ENCODE measurements at places on chromosomes 3 and 15.
A peak's percentile ranks its signal among the peaks of the same experiment; 100 is the strongest.

- no peak for ATAC-seq
Measured at GRCh38 chr3:182252802-182253201, 540.5 kb upstream of the ATP11B start.

- ATAC-seq: no peak
Measured at GRCh38 chr3:151459358-151459757, 1.5 kb downstream of the IGSF10 start.

DNA sequence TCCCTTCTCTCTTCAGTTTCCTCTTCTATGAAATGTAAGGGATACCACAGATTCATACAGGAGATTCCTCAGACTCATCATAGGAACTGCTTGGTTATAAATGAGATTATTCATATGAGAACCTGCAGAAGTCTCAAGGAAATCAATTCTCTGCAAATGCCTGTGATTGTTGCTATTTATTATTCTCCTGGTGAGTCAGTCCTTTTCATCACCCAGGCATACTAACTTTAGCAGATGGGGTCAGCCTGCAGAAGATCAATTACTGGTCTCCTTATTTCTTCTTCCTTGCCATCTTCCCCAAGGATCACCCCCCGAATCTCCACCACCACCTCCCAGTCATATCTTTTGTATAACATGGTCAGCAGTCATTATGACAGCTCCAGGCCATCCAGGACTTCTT, 53.8 kb upstream of the DCP1A start:
- ATAC-seq: no peak

GRCh38 chr3:13457593-13457992, 22.5 kb upstream of the HDAC11 start:
- ATAC-seq: no peak

GRCh38 chr3:124557433-124558232, 172.6 kb upstream of the UMPS start:
- no peak for ATAC-seq

DNA sequence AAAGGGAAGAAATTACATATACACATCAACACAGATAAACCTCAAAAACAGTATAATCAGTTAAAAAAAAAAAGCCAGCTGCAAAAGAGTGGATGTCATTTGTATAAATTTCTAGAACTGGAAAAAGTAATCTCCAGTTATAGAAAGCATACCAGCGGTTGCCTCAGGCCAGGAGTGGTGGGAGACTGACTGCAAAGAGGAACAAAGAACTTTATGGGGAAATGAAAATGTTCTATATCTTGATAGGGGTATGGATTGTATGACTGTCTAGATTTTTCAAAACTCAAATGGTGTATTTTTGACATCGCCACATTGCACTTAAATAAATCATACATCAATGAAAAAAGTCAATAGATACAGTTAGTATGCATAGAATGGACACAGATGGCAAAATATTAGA, 241.6 kb downstream of the SCAPER start:
- no peak for ATAC-seq

DNA sequence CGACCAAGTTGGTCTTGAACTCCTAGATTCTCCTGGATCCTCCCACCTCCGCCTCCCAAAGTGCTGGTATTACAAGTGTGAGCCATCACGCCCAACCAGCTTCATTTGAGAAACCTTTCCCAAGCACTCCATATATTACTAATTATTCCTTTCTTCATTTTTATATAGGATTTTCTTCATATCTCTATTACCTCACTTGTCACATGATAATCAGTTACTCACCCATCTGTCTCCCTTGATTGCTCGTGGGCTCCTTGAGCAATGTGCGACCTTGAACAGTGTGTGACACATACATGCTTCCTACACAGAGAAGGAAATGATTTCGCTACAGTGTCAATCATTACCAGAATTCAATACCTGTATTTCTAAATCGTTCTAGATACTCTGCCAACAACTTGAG, 110.7 kb upstream of the C2CD4B start:
- no peak for ATAC-seq

GRCh38 chr3:148372206-148372875, 325.4 kb upstream of the AGTR1 start:
- no peak for ATAC-seq

DNA sequence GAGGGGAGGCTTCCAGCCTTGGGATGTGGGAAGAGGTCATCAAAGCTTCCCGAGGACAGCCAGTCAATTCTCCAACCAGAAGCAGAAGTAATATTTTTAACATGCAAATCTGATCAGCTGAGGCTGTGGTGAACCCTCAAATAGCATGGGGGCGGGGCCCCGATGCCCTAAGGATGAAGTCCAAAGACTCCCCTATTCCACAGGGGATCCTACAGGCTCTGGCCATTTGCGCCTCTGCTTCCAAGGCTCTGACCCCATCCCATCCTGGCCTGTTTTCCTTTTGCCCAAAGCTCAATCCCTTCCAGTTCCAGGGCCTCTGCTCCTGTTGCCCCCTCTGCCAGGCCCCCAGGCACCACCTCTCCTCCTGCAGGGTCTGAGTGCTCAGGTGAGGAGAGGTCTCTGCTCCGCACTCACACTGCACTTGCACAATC, 6.7 kb upstream of the CSK start:
- no peak for ATAC-seq

DNA sequence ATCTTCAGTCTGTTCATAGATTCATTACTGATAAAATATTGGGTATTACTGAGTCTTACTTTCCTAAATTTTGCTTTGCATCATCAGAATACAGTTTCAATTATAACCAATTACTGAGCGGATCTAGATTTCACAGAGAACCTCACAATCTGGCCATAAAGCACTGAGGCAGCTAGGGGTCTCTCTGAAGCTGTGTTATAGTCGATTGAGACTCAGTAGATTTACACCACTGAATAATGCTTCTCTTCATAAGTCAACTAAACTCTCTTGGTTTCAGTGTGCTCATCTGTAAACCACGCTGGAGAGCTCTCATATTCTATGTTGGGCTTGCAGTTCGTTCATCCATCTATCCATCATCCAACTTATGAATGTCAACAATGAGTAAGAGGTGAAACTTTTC, 180.6 kb downstream of the GREM1 start:
- no peak for ATAC-seq

DNA sequence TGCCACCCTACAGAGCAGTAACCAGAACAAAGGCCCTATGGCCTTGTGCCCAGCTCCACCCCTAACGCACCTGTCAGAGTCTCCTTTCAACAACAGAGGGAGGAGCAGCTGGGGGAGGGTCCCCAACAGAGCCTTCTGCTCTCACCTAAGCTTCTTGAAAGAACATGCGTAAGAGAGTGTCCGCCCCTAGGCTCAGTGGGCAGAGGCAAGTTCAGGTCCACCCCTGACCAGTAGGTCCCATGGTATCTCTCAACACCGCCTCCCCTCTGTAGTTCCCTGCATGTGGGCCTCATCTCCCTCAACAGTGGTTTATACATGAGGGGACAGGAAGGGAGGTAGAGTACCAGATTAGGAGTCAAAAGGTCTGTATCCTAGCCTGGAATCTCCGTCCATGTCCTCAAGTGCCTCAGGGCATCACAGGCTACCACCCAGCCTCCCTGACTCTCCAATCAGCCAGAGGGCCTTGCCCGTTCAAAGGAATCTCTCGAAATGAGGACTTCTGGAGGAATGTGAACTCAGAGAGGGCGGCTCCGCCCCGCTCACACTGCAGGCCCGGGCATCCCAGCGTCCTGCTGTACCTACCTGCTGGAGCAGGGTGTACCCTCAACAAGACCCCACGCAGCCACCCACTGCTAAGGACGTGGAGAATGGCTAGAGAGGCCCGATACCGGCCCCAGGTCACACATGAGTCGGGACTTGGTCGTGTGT, 680 bp downstream of the POC1A start:
- no peak for ATAC-seq

DNA sequence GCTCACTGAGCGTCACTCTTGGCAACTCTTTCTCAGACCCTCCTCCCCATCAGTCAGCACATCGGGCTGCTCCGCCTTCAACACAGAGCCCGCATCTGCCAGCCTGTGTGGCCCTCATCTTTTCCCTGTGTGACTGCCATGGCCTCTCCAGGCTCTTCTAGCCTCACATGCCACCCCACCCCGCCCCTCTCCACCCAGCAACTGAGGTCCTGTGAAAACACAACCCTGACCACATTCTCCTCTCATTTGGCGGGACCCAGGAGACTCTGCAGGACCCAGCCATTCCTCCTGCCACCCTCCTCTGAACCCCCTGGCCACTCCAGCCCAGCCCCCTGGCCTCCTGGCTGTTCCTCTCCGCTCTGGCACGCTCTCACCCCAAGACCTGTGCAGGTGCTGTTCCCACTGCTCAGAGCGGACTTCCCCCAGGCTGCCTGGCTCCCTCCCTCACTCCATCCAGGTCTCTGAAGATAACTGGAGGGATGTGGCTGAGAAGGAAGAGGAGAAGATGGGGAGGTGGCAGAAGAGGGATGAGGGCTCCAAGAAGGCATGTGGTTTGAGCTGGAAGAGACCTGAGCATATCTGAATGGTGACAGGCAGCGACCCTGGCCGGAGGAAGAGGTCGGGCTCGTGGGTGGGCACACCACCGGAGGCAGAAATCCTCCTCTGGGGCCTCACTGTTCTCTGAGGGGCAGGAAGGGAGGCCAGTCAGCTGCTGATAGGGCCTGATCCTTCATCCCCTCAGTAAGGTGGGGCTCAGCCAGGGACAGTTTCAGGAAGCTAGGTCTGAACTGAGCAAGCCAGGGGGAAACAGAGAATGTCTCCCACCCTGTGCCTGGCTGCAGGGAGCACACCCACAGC, 111.2 kb upstream of the RPL32 start:
- ATAC-seq: no peak

DNA sequence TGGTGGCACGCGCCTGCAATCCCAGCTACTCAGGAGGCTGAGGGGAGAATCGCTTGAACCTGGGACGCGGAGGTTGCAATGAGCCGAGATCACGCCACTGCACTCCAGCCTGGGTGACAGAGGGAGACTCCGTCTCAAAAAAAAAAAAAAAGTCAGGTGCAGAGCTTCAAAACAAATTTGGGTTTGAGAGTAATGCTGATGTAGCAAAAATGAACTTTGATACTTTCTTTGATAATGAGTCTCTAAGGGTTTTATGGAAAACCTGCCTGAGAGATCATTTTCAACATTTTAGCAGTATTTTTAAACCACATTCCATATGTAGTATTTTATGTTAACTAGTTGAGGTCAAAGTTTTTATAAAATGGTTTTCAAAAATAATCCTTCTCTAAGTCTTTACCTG, 14.5 kb downstream of the EIF5A2 start:
- no peak for ATAC-seq

DNA sequence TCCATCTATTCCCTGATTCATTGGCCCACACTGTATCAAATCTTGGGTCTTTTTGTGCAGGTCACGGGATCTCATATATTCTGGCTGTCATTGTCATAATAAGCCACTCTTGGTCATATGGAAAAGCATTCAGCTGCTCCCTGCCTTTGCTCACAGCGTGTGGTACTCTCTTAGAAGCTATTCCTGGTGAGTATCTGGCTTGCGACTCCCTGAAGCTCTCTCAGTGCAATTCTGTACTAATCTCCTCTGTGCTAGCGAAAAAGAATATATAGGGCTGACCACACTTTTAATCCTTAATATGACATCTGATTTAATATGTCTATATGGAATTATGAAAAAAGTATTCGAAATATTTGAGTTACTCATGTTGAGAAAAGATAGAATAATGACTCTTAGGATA, 440.8 kb upstream of the GBE1 start:
- no peak for ATAC-seq

DNA sequence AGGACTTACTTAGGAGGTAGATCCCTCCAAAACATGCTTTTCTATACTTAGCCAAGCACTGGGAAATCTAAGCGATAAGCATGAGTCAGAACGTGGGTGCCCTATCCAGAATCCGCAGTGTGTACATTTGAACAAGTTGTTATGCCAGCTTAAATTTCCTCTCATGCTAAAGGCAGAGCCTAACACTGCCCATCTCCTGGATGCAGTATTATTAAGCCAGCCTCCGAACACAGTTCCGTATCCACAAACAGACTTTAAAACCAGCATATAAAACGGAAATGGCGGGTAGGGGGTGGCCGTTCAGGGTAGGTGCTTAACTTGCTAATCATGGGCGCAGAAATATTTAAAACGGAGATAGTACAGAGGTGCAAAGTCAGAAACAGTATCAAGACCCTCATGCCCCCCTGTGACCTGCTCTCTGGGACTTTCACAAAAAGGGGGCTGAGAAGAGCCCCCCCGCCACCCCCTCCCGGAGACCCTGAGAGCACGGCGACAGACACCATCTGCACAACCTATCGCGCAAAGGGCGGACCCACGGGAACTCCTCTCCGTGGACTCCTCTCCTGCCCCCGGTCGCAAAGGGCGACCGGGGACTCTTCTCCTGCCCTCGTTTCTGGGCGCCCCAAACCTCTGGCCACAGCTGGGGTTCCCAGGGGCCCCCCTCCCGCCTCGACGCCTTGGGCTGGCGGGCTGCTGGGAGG, 889 bp upstream of the LRRIQ4 start:
- peak; percentile 55 for ATAC-seq

DNA sequence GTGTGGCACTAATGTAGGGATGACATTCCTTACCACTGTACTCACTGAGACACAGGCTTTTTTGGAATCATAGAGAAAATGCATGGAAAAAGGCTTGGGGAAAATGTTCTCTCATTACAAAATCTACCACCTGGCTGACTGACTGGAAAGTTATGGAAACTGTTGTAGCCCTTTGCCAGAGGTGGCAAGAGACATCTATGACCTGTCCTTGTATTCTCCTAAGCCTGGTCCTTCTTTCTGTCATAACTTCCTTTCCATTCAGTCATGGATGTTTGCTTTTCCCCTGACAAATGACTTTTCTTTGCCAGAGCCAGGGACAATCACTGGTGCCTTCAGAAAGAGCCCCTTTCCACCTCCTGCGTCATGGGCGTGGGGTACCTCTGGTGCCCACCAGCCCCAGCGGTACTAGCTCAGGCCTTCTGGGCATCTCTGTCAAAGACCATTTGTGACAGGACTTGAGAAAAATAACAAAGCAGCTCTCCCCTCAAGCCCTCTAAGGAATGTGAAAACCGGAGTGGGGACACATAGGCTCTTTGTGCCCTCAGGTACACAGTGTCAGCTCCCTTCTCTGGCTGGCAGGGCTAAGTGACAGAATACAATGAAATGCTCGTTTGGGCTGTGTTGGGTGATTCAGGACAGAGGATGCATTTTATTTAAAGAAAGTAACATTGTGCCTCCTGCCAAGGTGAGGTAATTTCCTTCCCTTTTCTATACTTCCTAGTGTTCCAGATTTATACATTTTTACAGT, 381.1 kb upstream of the RASGRP1 start:
- ATAC-seq: no peak

DNA sequence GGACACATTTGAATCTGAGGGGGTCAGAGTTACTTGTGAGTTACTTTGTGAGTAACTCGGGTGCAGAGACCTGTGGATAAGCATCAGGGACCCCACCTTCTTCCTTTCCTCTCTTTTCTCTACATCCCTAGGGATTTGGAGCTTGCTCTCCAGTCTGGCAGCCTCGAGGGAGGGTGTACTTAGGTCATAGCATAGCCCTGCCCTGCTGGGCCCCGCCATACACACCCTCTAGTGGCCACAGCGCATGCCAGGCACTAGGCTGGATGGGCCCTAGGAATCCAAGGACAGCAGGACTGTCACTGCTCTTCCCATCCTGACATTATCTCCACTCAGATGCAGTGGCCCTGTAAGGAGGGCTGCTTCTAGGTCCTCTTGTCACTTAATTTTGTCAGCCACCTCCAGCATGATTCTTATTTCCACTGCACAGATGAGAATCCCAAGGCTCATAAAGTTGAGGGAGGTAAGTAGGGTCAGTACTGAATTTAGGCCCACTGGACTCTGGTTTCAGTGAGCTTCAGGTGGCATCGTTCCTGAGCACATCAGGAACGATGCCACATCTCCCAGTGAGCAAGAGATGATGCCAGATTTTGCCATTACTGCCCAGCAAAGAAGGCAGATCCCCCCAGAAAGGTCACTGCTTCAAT, 3.6 kb upstream of the SMAD6 start:
- no peak for ATAC-seq

- no peak for ATAC-seq
Measured at GRCh38 chr15:97995881-97996603, 35.5 kb downstream of the ARRDC4 start.
